ENCODE measurements at places on chromosomes 13 and 19. TPM values are rescaled to one million over a fixed set of nuclear protein-coding genes. Genes with fewer than 3 reads are reported as not detected.

The PROSER3 gene
- total RNA-seq = 18.7 TPM

The ZNF723 gene
- total RNA-seq = not detected

The RASL11A gene
- total RNA-seq = 40.5 TPM

The MBD3L5 gene
- not detected for total RNA-seq

The CCDC8 gene
- total RNA-seq = 25.7 TPM

The NDFIP2 gene
- total RNA-seq = 14.2 TPM

The APLP1 gene
- total RNA-seq = 12.9 TPM

The IGFL2 gene
- total RNA-seq = not detected

The SOHLH2 gene
- total RNA-seq = not detected

The FBL gene
- 150 TPM for total RNA-seq

The PLPP2 gene
- 3.1 TPM for total RNA-seq

The GPR108 gene
- total RNA-seq = 49.2 TPM

The CLPTM1 gene
- total RNA-seq = 72.5 TPM

The BRCA2 gene
- total RNA-seq = 3.2 TPM

DNA sequence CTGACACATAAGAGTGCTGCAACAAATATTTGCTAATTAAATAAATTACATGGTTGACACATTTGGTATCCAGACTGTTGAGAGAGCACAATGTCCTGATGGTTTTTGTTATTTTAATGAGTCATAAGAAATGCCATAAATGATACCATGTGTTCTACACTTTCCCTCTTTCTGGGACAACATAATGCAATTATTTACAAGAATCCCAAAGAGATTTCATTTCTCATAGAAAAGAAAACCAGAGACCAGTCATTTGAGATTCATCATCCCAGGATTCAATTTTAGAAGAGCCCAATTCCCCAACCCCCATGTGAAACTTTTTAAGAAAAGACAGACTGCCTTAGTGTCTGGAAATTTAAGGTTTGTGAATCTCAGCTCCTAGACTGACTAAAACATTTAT lies 399.6 kb downstream of the DCT start:
- no peak for DNase-seq

GRCh38 chr19:21585281-21585890 lies 80.0 kb downstream of the ZNF429 start:
- no peak for DNase-seq

DNA sequence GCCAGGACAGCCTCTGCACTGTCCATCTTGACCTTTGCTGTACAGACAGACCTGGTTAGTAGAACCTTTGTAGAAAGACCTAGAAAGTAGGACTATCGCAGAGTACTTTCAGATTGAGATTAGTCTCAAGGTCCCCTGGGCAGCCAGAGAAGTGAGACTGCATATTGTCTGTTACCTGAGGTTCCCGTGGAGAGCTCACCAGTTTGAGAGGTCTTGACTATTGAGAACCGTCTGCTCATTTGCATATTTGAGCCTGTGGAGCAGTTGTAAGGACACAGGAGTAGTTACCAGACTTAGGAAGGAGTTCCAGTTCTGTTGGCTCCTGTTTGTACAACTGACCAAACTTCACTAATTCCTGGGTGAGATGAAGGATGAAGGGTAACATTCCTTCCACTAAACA lies 66.2 kb downstream of the SPATA13 start:
- DNase-seq = no peak

- no peak for DNase-seq
Observed at GRCh38 chr13:105991622-105992277, 543.7 kb downstream of the EFNB2 start.

- no peak for DNase-seq
Observed at GRCh38 chr13:44312834-44313551, 60.6 kb upstream of the SERP2 start.

GRCh38 chr13:22940736-22941135 lies 240.0 kb upstream of the SGCG start:
- DNase-seq = no peak

DNA sequence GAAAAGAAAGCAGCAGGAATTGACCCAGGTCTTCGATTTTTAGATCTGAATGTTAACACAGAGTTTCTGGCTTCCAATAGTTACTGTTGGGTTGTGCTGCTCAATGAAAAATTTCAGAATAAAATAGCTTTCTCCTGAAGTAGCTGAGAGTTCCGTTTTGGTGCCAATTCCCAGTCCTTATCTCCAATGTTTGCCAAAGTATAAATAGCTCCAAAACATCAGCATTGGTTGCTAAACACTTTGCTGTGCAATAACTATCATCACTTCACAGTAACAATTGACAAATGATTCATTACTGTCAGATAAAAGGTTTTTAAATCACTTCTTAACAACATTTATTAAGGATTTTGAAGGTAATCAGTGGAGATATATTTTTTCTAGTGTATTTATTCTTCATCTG lies 446.0 kb downstream of the PCDH20 start:
- no peak for DNase-seq

GRCh38 chr13:97274829-97275649 lies 52.9 kb downstream of the MBNL2 start:
- DNase-seq = no peak

GRCh38 chr19:17260842-17261325 lies 3.7 kb downstream of the USHBP1 start:
- peak; percentile 88 for DNase-seq

DNA sequence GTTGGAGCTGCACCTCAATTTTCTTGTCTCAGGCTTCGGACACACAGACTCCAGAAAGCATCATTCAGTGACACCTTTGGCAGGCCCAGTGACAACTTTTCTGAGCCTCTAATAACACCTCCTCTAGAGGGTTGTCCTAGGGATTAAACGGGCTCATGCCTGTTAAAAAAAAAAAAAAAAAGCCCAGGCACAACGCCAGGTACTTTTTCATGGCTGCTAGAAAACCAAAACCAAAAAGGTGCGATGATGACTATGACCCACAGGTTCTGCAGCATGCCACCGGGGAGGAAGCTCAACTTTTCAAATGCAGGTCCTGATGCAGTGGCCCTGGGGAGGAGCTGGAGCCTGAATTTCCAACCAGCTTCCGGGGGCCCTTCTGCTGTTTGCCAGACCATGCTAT lies 184.2 kb downstream of the ABCC4 start:
- no peak for DNase-seq

DNA sequence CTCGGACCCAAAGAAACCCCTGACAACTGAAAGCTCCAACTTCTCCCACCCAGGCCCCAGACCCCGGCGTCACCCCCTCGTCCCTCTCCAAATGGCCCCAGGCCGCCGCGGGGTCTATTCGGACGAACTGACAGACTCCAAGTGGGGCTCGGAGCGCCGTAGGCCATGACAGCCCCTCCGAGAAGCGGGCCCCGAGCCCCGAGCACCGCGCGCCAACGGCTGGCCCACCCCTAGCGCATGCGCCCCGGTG lies 360 bp downstream of the DDX39A start:
- DNase-seq = peak; percentile 95

- no peak for DNase-seq
Observed at GRCh38 chr19:4279267-4279529, 132 bp downstream of the SHD start.

DNA sequence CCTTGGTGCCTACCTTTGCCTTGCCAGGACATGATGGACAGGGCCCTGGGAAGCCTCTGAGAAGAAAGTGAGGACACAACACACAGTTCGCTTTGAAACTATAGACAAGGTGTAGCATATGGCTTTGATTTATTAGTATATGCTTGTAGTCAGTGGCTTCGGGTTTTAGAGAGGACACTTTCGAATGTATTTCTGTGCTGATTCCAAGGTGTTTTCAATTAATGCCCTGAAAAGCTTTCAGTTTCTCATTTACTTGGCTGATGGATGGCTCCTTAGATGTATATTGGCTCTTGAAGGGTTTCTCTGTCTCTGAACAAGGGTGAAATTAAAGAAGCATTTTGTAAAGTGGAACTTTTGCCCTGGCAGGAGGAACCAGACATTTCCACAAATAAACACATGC lies 106.9 kb downstream of the POSTN start:
- DNase-seq = no peak

GRCh38 chr19:15340086-15340485 lies 7.7 kb upstream of the BRD4 start:
- DNase-seq = no peak

GRCh38 chr19:2543463-2544442 lies 67.8 kb downstream of the GADD45B start:
- peak; percentile 97 for DNase-seq

- no peak for DNase-seq
Observed at GRCh38 chr19:4094761-4095487, 28.2 kb upstream of the ZBTB7A start.

DNA sequence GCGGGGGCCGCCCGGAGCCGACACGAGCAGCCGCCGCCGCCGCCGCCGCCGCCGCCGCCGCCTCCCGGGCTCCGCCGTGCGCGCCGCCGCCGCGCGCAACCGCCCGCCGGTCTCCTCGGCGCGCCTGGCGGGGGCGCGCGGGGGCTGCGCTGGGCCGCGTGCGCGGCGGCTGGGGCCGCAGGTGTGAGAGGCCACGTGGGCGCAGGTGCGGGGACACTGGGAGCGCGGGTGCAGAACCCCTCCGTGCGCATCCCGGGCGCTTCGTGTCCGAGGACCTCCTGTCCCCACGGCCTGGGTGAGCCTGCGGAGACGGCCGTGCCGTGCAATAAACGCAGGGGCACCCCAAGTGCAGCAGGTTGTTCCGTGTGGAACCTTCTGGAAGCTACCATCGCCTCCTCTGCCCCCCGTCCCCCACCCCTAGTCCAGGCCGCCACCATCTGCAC lies at the start of gene LINGO3:
LINGO3 (minus strand) TSS at position 41 of the 443 bp plus-strand sequence. CDS start 16,378 bp downstream, outside the sequence.
- no peak for DNase-seq

DNA sequence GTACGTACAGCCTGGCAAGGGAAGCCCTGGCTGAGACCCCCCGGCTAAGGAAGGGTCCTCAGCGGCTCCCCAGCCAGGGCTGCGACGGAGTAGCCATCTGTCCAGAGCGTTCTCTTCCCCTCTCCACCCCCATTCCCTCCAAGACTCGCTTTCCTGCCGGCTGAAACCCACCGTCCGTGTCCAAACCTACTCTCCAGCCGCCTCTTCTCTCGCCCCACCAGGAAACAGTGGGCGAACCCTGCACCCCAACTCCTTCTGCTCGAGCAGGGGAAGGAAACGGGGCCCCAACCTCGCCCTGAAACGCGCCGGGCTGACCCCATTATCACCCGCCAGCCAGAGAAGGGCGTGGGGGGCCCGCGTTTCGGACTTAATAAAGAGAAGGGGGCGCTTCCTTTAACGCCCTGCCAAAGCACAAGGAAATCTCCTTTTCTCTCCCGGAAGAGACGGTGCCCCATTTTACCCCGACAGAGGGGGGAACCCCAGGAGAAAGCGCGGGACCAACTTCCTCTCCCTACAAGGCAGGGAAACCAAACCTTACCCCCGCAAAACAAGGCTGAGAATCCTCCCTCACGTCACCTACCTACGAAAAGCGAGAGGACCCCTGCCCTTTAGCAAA lies 2.5 kb downstream of the ZC3H4 start:
- DNase-seq = no peak

DNA sequence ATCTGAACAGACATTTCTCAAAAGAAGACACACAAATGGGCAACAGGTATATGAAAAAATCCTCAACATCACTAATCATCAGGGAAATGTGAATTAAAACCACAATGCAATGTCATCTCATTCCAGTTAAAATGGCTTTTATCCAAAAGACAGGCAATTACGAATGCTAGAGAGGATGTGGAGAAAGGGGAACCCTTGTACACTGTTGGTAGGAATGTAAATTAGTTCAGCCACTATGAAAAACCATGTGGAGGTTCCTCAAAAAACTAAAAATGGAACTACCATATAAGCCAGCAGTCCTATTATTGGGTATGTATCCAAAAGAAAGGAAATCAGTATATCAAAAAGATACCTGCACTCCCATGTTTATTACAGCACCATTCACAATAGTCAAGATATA lies 24.7 kb upstream of the ZC3H13 start:
- DNase-seq = no peak

GRCh38 chr13:23642110-23642509 lies 71.9 kb downstream of the TNFRSF19 start:
- no peak for DNase-seq

GRCh38 chr13:113468472-113469201 lies 15.3 kb upstream of the ADPRHL1 start:
- no peak for DNase-seq

GRCh38 chr19:4957981-4958380 lies 10.9 kb upstream of the KDM4B start:
- no peak for DNase-seq

GRCh38 chr19:16252459-16253205 lies 54.9 kb downstream of the AP1M1 start:
- DNase-seq = peak; percentile 85

GRCh38 chr13:113785051-113786010 lies 26.3 kb downstream of the TMEM255B start:
- DNase-seq = no peak

GRCh38 chr13:55160867-55161266 lies 1979.9 kb upstream of the PRR20A start:
- no peak for DNase-seq

All from aorta (tissue), 5 donors.